ENCODE measurements at places on chromosomes 16 and 17. TPM values are rescaled to one million over a fixed set of nuclear protein-coding genes. Genes with fewer than 3 reads are reported as not detected.

DNA sequence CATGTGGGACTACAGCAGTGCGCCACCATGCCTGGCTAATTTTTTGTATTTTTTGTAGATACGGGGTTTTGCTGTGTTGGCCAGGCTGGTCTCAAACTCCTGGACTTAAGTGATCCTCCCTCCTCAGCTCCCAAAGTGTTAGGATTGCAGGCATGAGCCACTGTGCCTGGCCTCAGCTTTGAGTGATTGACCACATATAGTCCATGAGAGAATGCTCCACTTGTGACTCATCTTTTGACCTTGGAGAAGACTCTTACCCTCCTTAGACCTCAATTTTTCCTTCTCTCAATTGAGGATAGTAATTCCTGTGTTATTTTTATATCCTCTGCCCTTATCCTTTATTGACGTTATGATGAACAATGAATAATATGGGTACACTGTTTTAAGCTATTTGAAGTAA, 30.9 kb upstream of the DUSP14 start:
- DNase-seq, result peak; percentile 89

DNA sequence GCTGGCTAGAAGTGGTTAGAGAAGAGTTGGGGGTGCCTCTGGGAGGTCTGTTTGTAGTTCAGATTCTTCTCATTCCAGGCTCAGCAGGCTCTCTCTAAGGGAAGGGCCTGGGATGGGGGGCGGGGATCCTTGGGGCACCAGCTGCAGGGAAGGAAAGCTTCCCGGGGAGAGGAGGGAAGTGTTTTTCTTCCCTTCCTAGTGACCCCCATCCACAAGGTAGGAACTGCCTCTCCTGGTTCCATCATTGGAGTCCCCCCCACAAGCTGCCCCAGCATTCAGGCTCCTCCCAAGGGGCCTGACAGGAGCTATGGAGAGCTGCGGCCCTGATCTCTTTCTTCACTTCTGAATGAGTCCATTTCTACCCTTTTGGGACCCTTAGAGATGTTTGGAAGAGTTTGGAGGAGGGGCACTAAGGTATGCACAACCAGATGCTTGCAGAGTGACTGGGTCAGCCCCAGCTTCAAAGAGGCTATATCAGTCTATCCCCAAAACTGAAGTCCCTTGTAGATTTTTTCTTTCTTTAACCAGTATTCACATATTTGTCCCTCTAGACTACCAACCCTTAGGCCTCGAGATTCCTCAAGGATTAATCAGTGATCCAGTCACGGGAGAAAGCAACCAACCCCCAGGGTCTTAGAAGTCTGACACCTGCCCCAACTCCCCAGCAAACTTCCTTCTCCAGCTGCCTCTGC, 13.9 kb upstream of the FZD2 start:
- DNase-seq, result peak; percentile 99

DNA sequence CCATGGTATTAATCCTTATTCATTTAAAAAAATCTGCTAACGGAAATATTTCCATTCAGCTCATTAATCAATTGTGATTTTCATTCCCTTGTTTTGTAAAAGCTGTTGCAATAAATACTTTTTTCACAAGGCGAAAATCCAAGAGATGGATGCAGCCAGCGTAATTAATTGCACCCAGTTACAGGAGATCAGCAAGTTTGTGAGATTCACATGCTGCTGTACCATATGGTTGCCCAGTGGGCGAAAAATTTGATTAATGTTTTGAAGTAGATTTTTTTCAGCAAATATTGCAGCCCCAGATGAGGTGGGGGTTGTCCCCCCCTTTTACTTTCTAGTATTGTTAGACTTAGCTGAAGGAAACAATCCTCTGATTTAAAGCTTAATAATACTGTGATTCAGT, 186.6 kb downstream of the WWOX start:
- DNase-seq, result no peak

DNA sequence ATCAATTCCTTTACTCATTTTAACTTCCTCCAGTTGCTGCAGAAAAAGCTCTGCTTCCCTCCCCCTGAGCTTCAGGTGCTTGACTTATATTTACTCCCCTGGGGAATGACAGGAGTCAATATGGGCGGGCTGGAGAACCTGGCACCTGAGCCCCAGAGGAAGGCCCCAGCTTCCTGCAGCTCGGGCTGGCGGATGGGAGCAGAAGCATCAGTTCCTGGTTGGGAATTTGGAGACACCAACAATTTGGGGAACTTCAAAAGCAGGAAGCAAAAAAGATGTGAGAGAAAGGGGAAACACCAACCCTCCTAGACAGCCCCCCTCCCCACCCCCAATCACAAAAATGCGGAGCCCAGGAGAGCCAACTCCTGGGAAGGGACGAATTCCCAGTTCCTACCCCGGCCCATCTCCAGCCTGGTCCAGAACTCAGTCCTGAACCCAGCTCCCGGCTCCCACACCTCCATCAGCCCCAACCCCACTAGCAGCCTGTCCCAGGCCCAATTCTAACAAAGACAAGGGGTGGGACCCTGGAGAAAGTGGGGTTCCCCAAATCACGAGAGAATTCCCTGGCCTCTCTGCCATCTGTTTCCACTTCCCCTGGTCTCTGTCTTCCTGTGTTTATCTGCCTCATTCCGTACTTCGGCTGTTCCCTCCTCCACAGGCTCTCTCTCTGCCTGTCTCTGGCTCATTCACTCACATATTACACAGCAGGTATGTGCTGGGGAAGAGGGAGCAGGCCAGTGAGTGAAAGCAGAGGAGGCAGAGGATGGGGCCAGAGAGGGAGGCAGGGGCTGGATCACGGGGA, 16.2 kb upstream of the ASGR2 start:
- no peak for DNase-seq

Gene GPR179
- total RNA-seq, result not detected

Gene NUDT16L1
- total RNA-seq, result 21.1 TPM

DNA sequence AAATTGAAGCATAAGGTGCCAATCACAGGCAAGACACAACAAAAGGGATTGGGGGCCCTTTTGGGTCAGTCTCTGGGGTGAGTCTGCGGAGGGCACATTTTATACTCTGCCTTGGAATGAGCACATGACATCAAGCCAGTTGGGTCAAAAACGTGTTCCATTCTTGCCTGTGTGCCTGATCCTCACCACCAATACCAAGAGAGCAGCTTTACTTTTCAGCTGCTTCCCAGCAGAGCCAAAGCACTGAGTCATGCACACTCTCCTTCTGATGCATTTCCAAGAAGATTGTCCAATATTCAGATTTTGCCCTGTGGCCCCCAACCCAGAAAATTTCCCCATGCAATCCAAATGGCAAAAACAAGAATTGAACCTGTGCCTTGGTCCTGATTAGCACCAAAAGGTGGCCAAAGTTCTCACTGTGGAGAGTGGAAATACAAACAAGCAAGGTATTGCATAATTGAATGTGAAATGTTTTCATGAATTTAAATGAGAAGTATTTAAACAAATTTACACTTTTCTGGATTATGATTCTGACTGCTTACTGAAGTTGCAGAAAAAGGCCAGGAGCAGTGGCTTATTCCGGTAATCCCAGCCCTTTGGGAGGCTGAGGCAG, 217.8 kb upstream of the SOX9 start:
- peak; percentile 54 for DNase-seq

DNA sequence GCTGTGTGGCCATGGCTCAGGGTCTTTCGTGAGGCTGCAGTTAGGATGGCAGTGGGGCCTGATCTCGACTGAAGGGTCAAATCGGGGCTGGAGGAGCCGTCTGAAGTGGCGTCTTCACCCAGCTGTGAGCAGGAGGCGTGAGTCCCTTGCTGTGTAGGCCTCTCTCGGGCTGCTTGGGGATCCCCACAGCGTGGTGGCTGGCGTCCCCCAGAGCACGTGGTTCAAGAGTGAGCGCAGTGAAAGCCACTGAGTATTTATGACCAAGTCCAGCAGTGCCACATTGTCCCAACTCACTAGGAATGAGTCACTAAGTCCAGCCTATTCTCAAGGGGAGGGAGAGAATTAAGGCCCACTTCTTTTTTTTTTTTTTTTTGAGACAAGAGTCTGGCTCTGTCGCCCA, 11.7 kb upstream of the TCF25 start:
- DNase-seq, result peak; percentile 14

Gene MT1F
- 12.8 TPM for total RNA-seq

DNA sequence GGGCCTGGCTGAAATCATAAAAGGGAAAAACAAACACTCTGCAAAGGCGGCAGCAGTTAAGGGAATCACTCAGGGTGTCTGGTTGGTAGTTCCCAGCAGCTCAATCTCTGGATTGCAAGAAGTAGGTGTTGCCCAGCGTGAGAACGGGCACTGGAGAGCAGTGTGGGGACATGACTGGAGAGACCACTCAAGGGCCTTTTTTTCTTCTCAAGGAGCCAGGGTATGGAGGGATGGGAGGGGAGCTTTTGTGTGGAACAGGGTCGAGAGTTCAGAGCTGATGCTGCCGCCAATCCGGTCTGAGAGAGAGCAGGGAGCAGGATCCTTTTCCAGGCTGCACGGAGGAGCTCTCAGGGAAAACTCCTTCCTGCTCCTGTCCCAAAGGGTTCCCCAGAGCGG, 15.2 kb downstream of the SCNN1B start:
- DNase-seq, result peak; percentile 28

DNA sequence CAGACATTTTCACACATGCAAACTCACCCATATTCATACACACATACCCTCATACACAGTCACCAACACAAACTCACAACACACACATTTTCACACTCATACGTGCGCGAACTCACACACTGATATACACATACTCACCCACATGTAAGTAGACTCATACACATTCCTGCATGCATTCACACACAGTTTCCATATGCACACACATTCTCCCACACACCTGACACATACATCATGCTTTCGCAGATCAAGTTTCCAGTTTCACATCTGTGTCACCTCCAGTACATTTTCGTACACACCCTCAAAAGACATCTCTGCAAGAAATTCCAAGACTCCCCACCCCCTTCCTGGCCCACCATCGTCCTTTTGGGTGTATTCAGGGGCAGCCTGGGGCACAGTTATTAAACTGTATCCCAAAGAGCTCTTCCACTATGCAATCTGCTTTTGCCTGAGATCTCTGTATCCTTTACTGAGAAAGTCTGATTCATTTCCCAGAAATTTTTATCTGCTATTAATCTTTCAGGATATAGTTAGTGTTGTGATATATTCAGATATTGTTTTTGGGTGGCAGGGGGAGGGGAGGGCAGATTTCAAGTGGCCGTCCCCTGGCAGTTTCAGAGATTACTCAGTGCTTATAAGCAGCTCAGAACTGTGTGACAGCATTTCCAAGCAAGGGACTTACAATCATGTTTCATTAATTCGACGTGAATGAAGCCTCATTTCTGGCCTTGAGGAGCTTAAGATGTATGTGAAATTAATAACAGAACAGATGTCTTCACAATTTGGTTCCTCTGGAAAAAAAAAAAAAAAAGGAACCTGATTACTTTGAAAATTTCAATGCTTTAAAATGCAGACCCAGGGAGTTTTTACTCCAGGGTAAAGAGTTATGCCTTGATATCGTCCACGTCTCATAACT, 35.3 kb upstream of the MMP2 start:
- DNase-seq, result no peak

GRCh38 chr17:38400286-38400685, 28.0 kb upstream of the ARHGAP23 start:
- no peak for DNase-seq

DNA sequence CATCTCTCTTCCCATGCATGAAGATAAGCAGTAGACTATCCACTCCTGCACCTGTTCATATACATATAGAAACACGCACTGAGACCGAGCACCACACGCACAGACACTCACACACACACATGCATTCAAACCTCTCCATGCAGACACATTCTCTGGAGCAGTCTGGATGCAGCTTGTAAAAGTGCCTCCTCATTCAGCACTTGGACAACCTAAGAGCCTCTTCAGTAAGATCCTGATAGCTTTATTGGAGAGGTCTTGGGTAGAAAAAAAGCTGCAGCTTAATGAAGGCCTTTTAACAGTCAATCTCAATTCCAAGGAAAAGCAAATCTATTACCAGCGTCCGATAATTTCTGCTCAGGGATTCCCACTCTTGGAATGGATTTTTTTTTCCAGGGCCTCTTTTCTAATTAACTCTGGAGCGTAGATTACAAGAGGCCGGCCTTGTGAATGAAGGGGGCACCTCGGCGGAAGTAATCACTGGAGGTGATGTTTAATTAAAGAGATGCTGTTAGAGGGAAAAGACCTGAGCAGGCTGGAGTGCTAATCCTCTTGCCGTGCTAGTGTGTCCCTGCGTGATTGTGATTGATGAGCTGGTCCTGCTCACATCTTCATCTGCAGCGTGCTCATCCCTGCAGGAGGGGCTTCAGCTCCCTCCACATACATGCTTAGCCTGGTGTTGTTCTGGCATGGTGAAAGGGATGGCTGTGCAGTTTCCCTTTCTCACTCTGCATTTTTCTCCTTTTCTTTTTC, 155.1 kb downstream of the RBFOX1 start:
- no peak for DNase-seq

Gene ETV4
- 4.2 TPM for total RNA-seq

- no peak for DNase-seq
Measured at GRCh38 chr16:26856791-26857190, 209.9 kb upstream of the C16orf82 start.

Gene TP53I13
- total RNA-seq, result 56.3 TPM

Gene TBC1D3I
- total RNA-seq, result 1.0 TPM

Gene STUB1
- 153 TPM for total RNA-seq

Gene RPRML
- not detected for total RNA-seq

Gene KRT27
- not detected for total RNA-seq

Gene CCL23
- not detected for total RNA-seq

Gene OTOP3
- total RNA-seq, result not detected

Measured in M059J (cell line).